ENCODE measurements at places on chromosomes 4 and X.

- no peak for DNase-seq
These were observed 27.4 kb upstream of the CAMK2D start for GRCh38 chr4:113788888-113789287.

- no peak for DNase-seq
These were observed 21.1 kb downstream of the AIFM1 start for GRCh38 chrX:130144509-130144908.

GRCh38 chr4:55830716-55831115, 11.1 kb downstream of the EXOC1L start:
- DNase-seq, result no peak

GRCh38 chrX:115378471-115378870, 89.0 kb downstream of the LUZP4 start:
- no peak for DNase-seq

GRCh38 chrX:33415459-33415858, 204.1 kb upstream of the DMD start:
- no peak for DNase-seq

Data from HEK293T (cell line).